Activated T-helper 1 cell treated with anti-CD3 and anti-CD28 coated beads, Interleukin-12 subunit alpha, Interleukin-12 subunit beta, Interleukin-2, Interleukin-4 antibody, amounts not matched to agents 30 ng/mL and 10 ng/mL and 1 ng/mL, durations not matched to agents 14 hours and 24 hours and 36 hours (primary cell): ENCODE measurements at places on chromosomes 4 and X. TPM values are rescaled to one million over a fixed set of nuclear protein-coding genes. Genes with fewer than 3 reads are reported as not detected.

Gene TIGD2
- total RNA-seq, result 2.0 and 2.3 TPM in 2 replicates

Gene CD38
- 148 and 152 TPM in 2 replicates for total RNA-seq

Gene ASB9
- not detected in 2 replicates for total RNA-seq

Gene MAOB
- not detected in 2 replicates for total RNA-seq

Gene PRR32
- total RNA-seq, result not detected in 2 replicates

Gene SPANXA2
- not detected in 2 replicates for total RNA-seq

Gene TMEM156
- total RNA-seq, result 27.7 and 29.4 TPM in 2 replicates

Gene MAMLD1
- total RNA-seq, result 15.0 and 19.2 TPM in 2 replicates

Gene BTK
- not detected in 2 replicates for total RNA-seq
